ENCODE measurements at places on chromosomes 2 and 18. TPM values are rescaled to one million over a fixed set of nuclear protein-coding genes. Genes with fewer than 3 reads are reported as not detected.

- no peaks in the 10 kb centered on the region for H3K4me1 ChIP-seq
- H3K27me3 ChIP-seq = no peaks in the 10 kb centered on the region
- H3K27ac ChIP-seq = no peak overlapping the region
- H3K4me3 ChIP-seq = no peak overlapping the region
- H3K36me3 ChIP-seq = no peaks in the 10 kb centered on the region
- DNase-seq = no peak
Observed at GRCh38 chr2:173101687-173102086, 26.0 kb downstream of the MAP3K20 start.

DNA sequence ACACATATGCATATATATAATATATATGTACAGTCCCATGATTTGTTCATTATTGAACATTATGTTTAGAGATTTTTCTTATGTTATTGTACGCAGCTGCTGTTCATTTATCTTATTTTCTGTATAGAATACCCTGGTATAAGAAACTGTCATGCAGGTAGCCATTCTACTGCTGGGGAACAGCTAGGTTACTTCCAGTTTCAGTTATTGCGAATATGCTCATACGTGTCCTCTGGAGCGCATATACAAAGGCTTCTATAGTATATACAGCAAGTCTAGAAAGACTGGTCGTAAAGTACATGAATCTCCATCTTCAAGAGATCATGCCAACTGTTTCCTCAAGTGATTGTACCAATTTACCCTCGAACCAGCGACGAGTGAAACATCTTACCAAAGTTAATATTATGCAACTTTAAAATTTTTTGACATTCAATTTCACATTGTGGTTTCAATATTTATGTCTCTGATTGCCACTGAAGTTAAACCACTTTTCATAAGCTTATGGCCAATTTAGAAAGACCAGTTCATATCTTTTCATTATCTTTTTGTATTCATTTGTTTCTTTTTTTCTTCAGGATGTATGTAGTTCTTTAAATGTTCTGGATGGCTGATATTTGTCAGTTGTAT is 53.5 kb downstream of the RDH14 start:
- no peaks in the 10 kb centered on the region for H3K4me1 ChIP-seq
- no peaks in the 10 kb centered on the region for H3K27me3 ChIP-seq
- DNase-seq = no peak
- no peak overlapping the region for H3K27ac ChIP-seq

Gene PARD6G
- total RNA-seq = not detected

GRCh38 chr2:128301021-128301420 is 17.6 kb downstream of the HS6ST1 start:
- H3K4me1 ChIP-seq = peaks cover 4% of the 10 kb centered on the region
- no peak for DNase-seq
- H3K27me3 ChIP-seq = no peaks in the 10 kb centered on the region
- no peak overlapping the region for H3K27ac ChIP-seq

DNA sequence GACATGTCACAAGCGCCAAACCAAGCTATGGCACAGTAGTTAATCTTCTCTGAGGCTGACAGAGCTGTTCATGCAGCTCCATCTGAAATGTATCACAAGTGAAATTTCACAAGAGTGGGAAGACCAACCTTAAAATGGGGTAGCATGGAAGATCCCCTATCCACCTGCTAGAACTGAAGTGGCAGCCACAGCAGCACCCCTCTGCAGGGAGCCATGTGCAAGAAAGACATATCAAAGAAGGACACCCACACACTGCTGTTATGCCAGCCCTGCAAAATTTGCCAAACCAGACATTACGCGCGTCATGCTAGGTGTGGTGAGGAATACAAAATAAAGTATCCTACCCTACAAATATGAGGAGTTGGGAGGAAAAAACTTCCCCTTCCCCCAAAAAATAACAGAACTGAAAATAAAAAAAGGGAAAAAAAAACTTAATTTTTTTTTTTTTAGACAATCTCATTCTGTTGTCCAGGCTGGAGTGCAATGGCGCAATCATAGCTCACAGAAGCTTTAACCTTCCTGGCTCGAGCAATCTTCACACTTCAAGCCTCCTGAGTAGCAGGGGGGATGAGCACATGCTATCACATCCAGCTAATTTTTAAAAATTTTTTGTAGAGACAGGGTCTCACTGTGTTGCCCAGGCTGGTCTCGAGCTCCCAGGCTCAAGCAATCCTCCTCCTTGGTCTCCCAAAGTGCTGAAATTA is 76.2 kb downstream of the STK39 start:
- H3K27me3 ChIP-seq = no peaks in the 10 kb centered on the region
- peaks cover 8% of the 10 kb centered on the region for H3K4me1 ChIP-seq
- DNase-seq = no peak
- H3K36me3 ChIP-seq = no peaks in the 10 kb centered on the region

Gene LOXHD1
- not detected for total RNA-seq

GRCh38 chr2:120509991-120510735 is 164.2 kb downstream of the INHBB start:
- H3K36me3 ChIP-seq = no peaks in the 10 kb centered on the region
- H3K27me3 ChIP-seq = no peaks in the 10 kb centered on the region
- no peaks in the 10 kb centered on the region for H3K4me1 ChIP-seq
- H3K27ac ChIP-seq = no peak overlapping the region
- DNase-seq = no peak

Gene CNDP1
- total RNA-seq = 0.57 TPM

DNA sequence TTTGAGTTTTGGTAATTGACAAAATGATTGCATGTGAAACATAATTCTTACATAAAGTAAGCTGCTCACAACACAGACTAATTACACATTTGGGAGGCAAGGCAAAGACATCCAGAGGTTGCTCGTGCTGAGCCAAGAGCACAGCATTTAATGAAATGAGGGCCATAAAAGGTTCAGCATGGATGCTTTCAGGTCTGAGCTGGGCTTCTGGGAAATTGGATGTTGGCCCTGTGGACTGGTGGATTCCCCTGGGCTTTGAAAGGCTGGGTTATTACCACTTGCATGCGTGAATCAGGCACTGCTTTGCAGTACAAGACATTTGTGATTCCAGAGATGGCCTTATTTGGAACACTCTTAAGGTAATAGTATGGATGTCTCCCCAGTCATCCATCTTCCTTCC is 533.5 kb upstream of the NRP2 start:
- H3K4me3 ChIP-seq = no peak overlapping the region
- no peak overlapping the region for H3K27ac ChIP-seq
- DNase-seq = no peak

DNA sequence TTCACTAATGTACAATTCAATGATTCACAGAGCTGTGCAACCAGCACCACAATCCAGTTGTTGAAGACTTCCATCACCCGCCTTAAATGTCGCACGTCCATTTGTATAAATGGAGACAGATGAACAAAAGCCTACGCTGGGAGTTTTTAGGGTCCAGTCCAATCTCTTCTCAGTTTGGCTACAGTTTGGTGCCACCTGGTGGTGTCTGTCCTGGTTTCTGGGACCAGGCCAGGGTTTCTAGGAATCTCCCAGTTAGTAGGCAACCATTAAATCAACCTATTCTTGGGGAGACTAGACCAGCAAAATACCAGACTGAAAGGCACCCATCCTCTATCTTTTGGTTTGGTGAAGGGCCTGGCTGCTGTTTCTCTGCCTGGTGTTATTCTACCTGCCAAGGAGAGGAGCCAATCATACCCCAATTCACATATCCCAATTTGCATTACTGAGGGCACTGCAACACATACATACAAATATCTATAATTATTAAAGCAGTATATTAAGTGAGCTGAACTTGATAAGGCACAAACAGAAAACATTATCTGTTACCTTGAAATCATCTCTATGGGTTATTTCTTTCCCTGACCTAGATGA is 3.2 kb upstream of the DDX1 start:
- H3K4me3 ChIP-seq = no peak overlapping the region
- peak; percentile 23 for DNase-seq
- no peak overlapping the region for H3K27ac ChIP-seq

DNA sequence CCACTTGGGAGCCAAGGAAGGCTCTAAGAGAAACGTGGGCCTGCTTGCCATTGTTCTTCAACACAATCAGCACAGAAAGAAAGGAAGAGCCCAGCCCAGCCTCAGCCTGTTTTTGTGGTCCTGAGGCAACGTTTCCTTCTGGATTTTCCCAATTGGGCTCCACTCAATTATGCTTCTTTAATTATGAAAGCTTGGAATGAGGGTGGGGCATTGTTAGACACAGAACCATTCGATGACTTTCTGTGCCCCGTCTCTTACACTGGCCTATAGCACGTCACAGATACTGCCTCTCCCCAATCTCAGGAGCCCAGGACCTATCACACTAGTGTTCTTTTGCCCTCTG is 207.4 kb downstream of the ZFP36L2 start:
- no peak for DNase-seq
- no peaks in the 10 kb centered on the region for H3K36me3 ChIP-seq
- H3K27me3 ChIP-seq = no peaks in the 10 kb centered on the region
- no peak overlapping the region for H3K27ac ChIP-seq

- no peak for DNase-seq
- H3K36me3 ChIP-seq = no peaks in the 10 kb centered on the region
- H3K4me3 ChIP-seq = no peak overlapping the region
- peaks cover 38% of the 10 kb centered on the region for H3K27me3 ChIP-seq
- peaks cover 62% of the 10 kb centered on the region for H3K4me1 ChIP-seq
- no peak overlapping the region for H3K27ac ChIP-seq
Observed at GRCh38 chr2:8538531-8538930, 143.3 kb upstream of the ID2 start.

DNA sequence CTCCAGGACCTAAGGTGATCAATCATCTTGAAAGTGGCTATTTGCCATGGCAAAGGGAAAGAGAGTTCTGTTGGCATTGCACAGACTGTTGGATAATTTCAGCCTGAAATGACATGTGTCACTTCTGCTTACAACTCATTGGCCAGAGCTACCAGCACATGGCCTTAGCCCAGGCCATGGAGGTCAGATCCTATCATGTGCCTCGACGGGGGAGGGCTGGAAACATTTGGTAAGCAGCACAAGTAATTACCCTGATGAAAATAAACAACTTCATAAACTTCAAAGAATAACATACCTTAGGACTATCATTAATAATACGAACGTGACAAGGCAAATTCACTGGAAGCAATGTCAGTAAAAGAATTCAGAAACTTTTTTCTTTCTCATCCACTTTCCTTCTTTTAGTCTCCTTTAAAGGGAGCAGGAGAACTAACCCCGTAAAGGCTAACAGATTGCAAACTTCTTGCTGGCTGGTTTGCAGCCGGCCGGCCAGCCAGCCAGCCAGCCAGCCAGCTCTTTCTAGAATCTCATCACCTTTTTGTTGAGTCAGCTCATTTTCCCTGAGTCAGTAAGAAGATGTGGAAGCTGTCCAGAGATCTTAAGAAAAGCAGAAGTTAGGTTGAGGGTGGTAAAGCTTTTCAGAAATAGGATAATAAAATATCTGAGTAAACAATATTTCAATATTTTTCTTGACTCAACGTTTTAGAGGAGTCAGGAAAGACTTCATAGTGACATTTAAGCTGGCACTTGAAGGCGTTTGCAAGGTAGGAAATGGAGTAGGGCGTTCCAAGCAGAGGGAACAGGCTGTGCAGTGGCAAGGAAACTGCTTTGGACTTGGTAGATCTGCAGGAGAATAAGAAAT is 31.9 kb downstream of the CNRIP1 start:
- no peak overlapping the region for H3K4me3 ChIP-seq
- no peaks in the 10 kb centered on the region for H3K27me3 ChIP-seq
- no peak overlapping the region for H3K27ac ChIP-seq
- H3K36me3 ChIP-seq = no peaks in the 10 kb centered on the region

DNA sequence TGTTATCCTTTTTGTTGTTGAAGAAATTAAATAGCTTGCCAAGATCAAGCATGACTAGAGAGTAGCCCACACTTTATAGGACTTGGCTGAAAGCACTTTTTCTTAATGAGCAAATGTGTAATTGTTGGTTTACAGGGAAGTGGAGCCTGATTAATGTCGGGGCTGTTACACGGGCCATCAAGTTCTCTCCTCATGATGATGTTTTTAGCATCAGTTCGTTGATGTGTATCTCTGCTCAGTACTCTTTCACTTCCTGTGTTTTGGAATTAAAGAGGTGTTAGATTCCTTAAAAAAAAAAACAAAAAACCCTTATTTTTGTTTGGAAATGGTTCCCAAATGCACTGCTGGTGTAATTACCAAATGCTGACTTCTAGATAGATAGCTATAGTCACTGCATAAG is 114.2 kb downstream of the PTPRM start:
- H3K27ac ChIP-seq = no peak overlapping the region
- DNase-seq = no peak
- no peaks in the 10 kb centered on the region for H3K36me3 ChIP-seq
- H3K4me3 ChIP-seq = no peak overlapping the region
- H3K27me3 ChIP-seq = no peaks in the 10 kb centered on the region

DNA sequence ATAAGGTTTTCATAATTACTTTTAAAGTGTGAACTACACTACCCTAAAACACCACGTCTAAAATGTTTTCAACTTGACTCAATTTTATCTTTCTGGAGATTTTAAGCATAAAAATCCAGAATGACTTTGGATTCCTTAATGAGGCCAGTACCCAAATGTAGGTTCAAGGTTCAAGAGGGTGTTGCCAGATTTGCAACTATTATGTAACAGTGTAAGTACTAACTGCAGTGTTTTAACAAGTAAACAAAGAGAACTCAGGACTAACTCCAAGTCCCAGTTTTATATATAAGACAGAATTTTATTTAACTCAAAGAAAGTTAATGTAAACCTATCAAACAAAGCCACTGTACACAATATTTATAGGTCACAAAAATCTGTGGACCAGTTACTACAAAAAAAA is 5.7 kb downstream of the HIBCH start:
- DNase-seq = no peak
- peaks cover 17% of the 10 kb centered on the region for H3K36me3 ChIP-seq

Gene UGT1A9
- total RNA-seq = not detected

GRCh38 chr2:182968493-182968892 is 69.8 kb downstream of the NCKAP1 start:
- no peak for DNase-seq
- no peak overlapping the region for H3K27ac ChIP-seq
- no peaks in the 10 kb centered on the region for H3K4me1 ChIP-seq
- no peak overlapping the region for H3K4me3 ChIP-seq
- H3K27me3 ChIP-seq = no peaks in the 10 kb centered on the region
- H3K36me3 ChIP-seq = no peaks in the 10 kb centered on the region

Gene UGT1A7
- total RNA-seq = not detected

DNA sequence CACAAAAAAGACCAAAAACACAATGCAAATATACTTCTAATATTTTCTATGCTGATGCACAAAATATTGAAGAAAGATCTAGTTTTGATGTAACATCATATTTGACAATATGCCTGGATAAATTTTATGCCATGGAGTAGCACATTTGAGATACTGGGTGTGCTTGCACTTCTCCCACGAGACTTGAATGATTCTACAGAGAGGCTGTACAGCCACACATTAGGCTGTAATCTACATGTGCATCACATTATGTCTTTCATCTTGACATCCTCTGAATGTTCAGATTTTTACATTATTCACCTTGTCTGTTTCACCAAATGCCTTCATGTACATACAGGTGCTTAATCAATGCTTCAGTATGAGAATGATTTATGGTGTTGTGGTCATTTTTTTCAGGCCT is 756.4 kb upstream of the CDH7 start:
- no peaks in the 10 kb centered on the region for H3K27me3 ChIP-seq
- DNase-seq = no peak
- no peaks in the 10 kb centered on the region for H3K4me1 ChIP-seq
